NCI-H2081 (cell line): ENCODE measurements at places on chromosomes 7 and 10.

DNA sequence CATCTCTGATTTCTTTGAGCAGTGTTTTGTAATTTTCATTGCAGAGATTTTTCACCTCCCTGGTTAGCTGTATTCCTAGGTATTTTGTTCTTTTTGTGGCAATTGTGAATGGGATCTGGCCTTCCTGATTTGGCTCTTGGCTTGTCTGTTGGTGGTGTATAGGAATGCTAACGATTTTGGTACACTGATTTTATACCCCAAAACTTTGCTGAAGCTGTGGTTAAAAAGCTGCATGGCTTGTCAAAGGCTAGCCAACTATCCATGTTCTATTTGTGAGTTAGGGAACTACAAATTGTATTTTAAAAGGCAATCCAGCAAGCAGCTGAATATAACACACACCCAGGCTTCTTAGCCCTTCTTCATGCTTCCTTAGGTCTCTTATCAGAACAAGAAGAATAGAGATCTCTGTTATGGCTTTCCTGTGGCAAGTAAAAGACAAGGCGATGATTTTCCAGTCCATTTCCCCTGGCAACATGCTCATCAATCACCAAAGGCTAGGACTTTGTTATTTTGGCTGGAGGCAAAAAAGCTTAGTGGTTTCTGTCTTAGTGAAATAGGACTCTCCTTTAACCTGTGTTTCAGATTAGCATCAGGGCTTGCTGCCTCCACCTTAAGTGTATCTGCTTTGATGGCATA, 77.5 kb downstream of the CDK6 start:
- DNase-seq, result no peak

GRCh38 chr10:109887243-109887642, 36.1 kb downstream of the XPNPEP1 start:
- DNase-seq, result no peak

GRCh38 chr10:10788761-10789160, 228.9 kb upstream of the CELF2 start:
- no peak for DNase-seq

GRCh38 chr7:106019470-106019820, 56.4 kb downstream of the CDHR3 start:
- DNase-seq, result peak; percentile 19

- DNase-seq, result no peak
These were observed 55.8 kb upstream of the DYNC1I1 start for GRCh38 chr7:95716357-95717122.

DNA sequence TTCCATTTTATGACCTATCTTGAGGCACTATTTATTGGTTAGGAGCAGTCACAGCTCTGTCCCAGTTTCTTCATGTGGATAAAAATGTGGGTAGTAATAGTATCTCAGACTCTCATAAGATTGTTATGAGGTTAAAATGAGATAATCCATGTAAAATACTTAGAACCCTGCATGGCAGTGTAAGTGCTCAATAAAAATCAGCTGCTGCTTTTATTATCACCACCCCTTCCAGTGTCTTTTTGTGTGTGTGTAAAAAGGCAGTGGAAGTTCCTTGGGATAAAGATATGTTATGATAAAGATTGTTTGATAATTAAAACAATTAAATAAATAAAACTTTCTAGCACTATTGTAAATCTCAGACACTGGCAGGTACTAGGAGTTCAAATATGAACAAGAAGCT, 15.5 kb downstream of the TES start:
- DNase-seq, result no peak

DNA sequence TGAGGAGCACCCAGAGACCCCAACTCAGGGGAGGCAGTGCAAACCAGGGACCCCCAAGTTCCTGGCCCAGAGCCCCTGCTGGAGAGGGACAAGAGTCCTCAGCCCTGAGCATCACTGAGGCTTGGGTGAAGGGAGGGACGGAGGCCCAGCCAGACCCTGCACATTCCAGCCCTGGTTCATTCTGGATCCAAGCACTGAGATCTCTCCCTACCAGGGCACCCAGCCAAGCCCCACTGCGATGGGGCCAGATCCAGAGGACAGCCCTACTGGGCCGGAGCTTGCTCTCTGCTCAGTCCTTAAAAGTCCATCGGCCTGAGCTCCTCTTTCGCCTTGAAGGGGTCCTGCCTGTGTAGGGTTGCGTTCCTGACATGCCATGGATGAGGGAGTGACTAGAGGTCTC, 40.5 kb upstream of the RABGEF1 start:
- no peak for DNase-seq

GRCh38 chr10:24703700-24704099, 20.0 kb downstream of the ARHGAP21 start:
- no peak for DNase-seq

- DNase-seq, result no peak
These were observed 27.8 kb upstream of the ELMO1 start for GRCh38 chr7:37476428-37476827.

DNA sequence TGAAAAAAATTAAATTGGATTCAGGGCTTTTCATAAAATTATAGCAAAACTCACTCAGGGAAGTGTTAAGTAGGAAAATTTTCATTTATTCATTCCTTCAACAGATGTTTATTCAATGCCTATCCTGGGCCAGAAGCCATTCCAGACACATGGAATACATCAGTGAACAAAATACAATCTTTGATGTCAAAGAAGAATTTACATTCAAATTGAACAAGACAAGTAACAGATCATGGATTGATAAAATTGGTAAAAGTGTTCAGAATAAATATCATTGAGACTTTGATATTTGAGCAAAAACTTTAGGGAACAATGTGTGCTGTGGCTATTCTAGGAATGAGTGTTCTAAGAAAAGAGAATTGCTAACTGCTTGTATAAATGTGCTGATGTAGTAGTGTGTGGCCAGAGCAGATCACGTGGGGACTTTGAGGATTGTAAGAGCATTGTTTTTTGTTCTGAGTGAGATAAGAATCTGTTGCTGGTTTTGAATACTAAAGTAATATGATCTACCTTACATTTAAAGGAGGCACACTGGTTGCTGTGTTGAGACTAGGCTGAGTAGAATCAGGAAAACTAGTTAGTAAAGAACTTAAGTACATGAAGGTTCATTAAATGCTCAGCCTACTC, 957.2 kb downstream of the PCDH15 start:
- DNase-seq, result no peak

DNA sequence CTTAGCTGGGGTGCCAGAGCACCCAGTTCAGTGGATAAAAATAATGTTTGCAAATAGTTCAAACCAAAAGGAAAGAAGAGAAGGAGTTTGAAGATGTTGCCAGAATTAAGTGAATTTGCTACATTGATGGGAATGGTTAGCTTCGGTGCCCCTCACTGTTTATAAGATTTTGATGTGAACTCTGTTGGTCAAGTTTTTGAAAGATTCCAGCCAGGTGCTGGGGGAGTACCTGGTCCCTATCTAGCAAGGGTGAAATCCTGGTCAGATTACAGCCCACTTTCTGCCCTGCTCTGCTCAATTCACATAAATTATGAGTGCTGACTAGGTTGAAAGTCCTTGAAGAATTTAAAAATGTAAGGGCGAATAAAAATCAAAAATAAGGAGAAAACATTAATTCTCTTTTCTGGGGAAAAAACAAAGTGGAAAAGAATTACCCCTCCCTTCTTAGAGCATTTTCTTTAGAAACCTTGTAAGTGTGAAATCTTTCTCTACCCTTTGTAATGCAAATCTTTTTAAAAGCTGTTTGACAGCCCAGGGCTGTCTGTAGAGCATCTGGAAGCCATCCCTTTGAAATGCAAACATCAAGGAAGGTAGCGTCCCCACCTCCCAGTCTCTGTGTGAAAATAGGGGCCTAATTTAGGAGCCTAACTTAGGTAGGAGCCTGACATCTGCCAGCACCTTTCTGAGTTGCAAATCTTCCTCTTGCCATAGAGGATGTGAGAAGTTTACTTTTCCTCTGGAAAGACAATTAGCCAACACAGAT, 1.4 kb upstream of the GIMAP5 start:
- no peak for DNase-seq

GRCh38 chr7:91286432-91286831, 22.2 kb downstream of the FZD1 start:
- peak; percentile 73 for DNase-seq

- no peak for DNase-seq
These were observed 4.8 kb downstream of the ADCK2 start for GRCh38 chr7:140677496-140677895.

DNA sequence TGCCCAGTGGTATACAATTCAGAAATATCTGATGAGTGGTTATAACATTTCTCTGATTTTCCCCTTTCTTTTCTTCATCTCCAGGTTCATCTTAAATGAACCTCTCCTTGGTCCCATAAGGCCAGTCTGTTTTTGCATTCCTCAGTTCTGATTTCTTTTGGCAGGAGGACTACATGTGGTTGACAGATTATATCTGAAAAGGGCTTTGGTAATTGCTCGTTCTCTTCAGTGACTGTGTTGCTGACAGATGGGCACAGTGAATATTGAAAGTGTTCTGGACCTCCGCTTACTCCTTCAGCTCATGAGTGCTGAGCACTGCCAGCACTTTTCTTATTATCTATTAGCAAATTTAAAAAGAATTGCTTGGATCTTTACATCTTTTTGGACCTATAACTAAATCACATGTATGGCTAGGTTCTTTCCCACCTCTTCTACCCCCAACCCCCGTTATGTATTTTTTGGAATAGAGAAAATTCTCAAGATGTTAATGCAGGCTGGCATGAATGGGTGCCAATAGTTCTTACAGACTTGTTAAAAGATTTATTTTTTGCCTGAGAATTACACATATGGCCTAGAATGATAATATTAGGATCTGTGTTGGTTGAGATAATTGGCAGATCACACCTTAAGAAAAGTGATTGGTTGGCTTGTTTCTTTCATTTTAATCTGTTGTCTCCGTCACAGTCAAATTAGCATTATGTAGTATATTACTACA, 323.0 kb downstream of the EXOC4 start:
- DNase-seq, result no peak

GRCh38 chr7:81007051-81007450, 88.2 kb upstream of the SEMA3C start:
- DNase-seq, result no peak

- no peak for DNase-seq
These were observed 6.5 kb downstream of the ASB13 start for GRCh38 chr10:5659702-5660528.

- DNase-seq, result no peak
These were observed 7.9 kb upstream of the SLK start for GRCh38 chr10:103958996-103959395.

- DNase-seq, result no peak
These were observed 22.6 kb downstream of the MYL10 start for GRCh38 chr7:101606498-101606923.

DNA sequence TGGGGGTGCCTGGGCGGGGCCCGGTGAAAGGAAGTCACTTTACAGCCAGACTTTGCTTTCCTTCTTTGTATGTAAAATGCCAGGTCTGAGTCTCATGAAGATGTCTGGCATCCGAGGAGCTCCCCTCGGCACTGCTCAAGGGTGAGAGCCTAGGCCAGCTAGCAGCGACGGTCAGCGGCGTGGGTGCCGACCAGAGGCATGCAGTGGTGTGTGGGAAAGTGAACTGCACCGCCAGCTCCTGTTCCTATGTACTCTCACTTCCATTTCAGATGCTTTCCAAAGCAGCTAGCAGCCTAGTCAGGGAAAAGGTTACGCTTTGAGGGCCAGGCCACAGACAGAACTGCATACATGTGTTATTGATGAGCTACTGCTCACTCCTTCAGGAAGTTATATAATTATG, 172.8 kb downstream of the ZMYND11 start:
- no peak for DNase-seq

DNA sequence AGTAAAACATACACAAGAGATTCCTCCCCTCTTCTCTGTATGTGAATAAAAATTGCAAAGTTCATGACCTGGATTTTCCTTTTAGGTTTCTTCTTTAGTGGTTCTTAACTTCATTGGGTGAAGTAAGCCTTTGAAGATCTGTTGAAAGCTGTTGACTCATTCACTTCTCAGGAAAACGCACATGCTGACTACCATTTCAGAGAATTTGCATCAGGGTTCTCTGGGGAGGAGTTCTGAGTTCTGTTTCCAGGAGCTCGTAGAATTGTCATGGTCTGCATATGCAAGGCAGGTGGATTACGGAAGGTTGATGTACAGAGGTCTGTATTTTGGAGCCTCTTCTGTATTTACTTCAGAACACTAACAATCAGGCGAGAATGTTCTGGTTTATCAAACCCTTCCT, 962 bp upstream of the SLC26A4 start:
- no peak for DNase-seq

DNA sequence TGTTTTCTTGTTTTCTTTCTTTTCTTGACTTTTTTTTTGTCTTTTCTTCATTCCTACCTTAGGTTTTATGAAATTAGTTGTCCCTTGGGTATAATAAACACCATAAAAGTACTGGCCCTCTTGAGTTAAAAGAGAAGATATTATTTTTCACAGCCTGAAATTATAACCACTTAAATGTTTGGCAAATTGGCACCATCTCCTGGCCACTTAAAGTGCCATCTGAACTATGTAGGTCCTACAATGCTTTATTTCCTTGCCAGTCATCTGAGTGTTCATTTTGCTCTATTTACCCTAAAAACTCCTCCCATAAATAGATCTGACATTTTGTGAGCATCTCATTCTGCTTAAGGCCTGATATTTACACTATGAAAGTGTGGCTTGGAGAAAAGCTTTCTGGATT, 98.9 kb upstream of the PRKCQ start:
- no peak for DNase-seq

DNA sequence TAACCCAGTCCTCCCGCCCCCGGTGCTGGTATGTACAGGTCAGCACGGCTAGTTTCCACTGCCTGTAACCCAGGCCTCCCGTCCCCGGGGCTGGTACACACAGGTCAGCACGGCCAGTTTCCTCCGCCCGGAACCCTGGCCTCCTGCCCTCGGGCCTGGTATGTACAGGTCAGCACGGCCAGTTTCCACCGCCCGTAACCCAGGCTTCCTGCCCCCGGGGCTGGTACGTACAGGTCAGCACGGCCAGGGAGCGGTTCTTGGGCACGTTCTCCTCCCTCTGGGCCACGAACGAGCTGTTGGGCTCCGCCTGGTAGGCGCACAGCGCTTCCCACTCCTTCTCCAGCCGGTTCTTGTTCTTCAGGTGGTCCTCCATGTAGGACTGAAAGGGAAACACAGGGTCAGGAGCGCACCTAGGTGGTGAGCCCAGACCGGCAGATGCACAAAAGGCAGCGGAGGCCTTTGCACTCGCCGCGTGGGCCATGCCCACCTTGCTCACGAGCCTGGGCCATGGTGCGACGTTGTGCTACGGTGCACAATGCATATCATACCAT, 284.4 kb downstream of the DNAJB6 start:
- DNase-seq, result no peak

DNA sequence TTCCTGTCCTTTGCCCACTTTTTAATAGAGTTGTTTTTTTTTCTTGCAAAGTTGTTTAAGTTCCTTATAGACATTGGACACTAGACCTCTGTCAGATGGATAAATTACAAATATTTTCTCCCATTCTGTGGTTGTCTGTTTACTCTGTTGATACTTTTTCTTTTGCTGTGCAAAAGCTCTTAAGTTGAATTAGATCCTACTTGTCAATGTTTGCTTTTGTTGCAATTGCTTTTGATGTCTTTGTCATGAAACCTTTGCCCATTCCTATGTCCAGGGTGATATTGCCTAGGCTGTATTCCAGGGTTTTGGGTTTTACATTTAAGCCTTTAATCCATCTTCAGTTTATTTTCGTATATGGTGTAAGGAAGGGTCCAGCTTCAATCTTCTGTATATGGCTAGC, 76.9 kb upstream of the AGR3 start:
- DNase-seq, result no peak
